ENCODE measurements at places on chromosomes 11 and 22. TPM values are rescaled to one million over a fixed set of nuclear protein-coding genes. Genes with fewer than 3 reads are reported as not detected.

- DNase-seq = peak; percentile 86
Measured at GRCh38 chr11:87421422-87421821, 383.7 kb downstream of the TMEM135 start.

GRCh38 chr11:7638710-7639642, 34.3 kb downstream of the CYB5R2 start:
- no peak for DNase-seq

- no peak for DNase-seq
Measured at GRCh38 chr11:77876045-77876444, 55.1 kb downstream of the AAMDC start.

- DNase-seq = peak; percentile 7
Measured at GRCh38 chr11:43579171-43579918, 101.2 kb upstream of the HSD17B12 start.

- DNase-seq = no peak
Measured at GRCh38 chr11:3614742-3615171, 27.0 kb downstream of the ART5 start.

GRCh38 chr11:6655020-6655789, 404 bp downstream of the DCHS1 start:
- DNase-seq = peak; percentile 38

GRCh38 chr11:69361466-69361865, 67.5 kb downstream of the MYEOV start:
- no peak for DNase-seq

GRCh38 chr11:21806947-21807346, 385.9 kb upstream of the ANO5 start:
- no peak for DNase-seq

- DNase-seq = no peak
Measured at GRCh38 chr11:87300640-87301380, 263.1 kb downstream of the TMEM135 start.

DNA sequence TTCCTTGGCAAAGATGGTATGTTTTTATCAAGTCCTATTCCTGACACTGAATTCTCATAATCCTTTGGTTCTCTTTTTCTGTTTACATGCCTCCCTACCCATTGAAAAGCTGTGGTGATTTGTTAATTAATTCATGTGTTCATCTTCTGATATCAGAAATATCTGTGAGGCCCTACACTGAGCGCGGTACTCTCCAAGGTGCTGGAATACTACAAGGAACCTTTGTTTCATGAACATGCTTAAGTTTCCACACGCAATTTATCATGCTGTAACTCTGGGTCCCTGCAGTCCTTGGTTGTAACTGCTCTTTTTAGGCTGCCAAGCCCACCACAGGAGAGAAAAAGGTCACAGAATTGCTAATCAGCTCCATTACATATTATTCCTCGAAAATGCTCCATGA, 331.8 kb downstream of the FAT3 start:
- no peak for DNase-seq

GRCh38 chr22:39343259-39344045, 6.3 kb upstream of the SYNGR1 start:
- DNase-seq = no peak

DNA sequence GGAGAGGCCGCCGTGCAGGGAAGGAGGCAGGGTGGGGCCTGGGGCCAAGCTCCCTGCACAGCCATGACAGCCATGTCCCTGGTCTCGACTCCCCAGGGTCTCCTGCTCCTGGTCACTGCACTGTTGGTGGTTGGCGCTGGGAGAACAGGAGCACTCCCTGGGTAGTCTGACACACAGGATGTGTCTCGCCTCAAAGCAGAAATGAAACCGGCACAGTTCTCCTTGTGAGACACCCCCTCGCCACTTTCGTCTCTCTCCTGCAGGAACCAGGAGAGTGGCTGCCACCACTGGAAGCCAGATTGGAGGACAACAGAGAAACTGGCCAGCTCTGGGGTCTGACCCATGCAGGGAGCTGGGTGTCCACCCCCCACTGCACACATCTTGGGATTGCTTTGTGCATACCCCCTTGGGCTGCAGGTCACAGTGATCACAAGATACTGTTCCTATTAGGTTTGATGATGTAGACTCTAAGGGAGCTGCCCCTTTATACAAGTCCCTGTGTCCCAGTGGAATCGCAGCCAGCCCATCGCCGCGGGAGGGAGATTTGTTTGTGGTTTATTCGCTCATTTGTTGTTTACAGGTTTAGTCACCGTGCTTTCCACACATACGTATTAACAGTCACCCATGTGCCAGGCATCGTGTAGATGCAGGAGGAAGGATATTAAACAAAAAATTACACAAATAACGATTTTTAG, 27.0 kb upstream of the YWHAH start:
- no peak for DNase-seq

DNA sequence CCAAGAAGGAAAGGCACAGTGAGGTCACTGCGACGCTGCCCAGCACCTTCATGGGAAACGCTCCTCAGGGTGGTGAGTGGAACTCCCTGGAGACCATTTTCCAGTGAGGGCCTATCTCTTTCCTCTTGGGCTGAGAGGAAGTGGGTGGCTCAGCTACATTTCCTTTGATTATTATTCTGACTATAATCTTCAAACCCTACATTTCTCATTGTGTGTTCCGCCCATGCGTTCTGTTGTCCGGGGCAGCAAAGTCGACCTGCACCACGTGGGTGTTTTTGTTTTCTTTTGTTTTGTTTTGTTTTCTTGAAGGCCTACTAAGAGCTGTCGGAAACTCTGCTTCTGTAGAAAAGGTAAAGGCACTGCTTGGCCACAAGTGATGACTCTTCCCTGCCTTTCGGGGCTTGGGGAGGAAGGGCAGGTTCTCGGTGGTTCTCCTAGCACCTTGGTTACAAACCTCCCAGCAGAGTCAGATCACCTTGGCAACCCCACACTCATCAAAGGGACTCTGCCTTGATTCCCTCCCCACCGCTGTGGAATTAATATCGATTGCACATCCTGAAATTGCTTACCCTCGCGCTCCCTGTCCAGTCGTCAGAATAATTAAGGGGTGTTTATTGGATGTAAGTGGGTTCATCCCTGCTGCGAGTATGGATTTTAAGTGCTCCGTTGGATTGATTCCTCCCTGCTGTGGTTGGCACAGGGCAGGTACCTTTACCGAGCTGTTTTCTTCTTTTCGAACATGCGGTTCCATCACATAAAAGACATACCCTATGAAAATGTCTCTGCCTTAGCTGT, 7.3 kb downstream of the PARVB start:
- no peak for DNase-seq

GRCh38 chr11:99368583-99368982, 347.8 kb downstream of the CNTN5 start:
- no peak for DNase-seq

DNA sequence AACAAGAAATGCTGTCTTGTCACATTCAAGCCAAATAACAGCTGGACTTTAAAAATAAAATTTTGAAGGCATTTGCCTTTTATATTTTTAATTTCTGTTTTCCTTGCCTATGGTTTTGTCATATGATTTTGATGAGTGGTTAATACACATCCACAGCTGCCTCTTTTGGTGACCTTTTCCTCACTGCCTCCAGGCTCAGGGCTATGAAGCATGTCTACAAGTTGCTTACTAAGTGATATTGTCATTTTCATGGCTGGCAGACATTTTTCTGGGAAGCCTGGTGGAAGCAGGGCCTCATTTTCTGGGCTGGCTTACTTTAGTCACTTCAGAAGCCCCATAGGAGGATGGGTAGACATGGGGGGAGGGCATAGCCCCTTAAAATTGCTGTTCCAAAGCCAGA, 344.9 kb downstream of the SOX6 start:
- no peak for DNase-seq

DNA sequence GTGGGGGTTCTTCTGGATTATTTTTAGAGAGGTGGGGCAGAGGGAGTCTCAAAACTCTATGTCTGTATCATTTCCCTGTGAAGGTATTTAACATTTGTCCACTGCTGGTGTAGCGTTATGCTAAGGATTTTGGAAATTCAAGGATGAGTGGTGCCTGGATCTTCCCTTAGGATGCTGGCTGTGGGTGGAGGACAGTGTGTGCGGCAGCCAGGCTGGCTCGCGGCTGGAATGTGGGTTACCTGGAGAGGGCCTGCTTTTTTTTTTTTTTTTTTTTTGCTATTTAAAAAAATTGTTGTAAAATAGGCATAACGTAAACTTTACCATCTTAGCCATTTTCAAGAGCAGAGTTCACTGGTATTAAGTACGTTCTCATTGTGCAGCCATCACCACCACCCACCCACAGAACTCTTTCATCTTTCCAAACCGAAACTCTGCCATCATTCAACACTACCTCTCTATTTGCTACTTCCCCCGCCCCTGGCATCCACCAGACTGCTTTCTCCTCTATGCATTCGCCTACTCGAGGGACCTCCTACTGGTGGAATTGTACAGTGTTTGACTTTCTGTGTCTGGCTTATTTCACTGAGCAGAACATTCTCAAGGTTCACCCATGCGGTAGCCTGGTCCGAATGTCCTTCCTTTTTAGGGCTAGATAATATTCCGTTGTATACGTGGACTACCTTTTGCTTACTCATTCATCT, 67.1 kb downstream of the PARVB start:
- no peak for DNase-seq

- no peak for DNase-seq
Measured at GRCh38 chr11:124761301-124762104, 587 bp downstream of the ESAM start.

DNA sequence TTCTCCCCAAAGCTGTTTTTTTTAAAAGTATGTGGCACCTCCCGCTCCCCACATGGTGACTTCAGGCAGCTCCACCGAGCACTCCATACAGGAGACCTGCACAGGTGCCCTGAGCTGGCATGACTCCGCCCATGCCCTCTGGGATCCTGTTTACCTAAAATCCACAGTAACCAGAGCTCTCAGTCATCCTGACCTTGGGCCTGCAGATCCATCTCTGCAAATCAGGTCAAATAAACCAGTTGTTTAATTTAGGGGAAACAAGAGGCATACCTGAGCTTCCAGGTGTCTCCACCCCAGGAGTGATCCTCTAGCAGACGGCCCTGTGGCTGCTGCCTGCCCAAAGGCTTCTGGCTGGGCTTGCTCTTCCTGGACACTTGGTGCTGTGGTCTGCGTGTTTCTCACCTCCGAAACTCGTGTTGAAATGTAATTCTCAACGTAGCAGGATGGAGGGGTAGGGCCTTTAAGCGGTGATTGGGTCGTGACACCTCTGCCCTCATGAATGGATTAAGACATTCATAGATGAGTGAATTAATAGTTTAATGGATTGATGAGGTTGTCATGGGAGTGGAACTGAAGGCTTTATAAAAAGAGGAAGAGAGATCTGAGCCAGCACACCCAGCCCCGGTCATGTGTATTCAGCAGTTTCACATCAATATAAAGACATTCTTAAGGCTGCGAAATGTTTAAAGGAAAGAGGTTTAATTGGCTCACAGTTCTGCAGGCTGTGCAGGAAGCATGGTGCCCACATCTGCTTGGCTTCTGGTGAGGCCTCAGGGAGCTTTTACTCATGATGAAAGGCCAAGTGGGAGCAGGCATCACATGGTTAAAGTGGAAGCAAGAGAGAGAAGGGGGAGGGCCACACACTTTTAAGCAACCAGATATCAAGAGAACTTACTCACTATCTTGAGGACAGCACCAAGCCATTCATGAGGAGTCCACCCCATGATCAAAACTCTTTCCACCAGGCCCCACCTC, 34.1 kb downstream of the LINC01488 start:
- DNase-seq = no peak

DNA sequence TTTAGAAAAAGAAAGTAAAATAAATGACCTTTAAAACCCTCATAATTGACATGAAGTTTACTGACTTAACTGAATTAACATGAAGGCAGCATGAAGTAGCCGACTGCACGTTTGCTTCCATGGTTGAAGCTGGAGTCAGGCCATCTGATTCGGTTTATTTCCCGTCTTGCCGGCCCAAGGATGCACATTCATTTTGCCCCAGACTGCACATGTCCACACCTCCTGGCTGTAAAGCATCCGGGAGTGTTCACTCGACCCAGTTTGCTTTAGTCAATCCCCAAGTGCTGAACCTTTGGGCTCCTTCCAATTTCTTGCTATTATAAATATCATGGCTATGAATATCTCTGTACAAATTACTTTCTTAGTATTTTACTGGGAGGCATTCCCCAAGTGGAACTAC, 17.7 kb upstream of the TUB start:
- DNase-seq = no peak

YPEL4 gene
- 0.58 TPM for total RNA-seq

OR8A1 gene
- total RNA-seq = not detected

SHANK2 gene
- 58.0 TPM for total RNA-seq

SMTNL1 gene
- total RNA-seq = not detected

C11orf91 gene
- 0.70 TPM for total RNA-seq

TRIM34 gene
- total RNA-seq = 7.3 TPM

MCM5 gene
- 45.2 TPM for total RNA-seq

ASPHD2 gene
- total RNA-seq = 3.5 TPM
